Germinal center (tissue), 1 donor: ENCODE measurements at places on chromosomes 4 and X.

DNA sequence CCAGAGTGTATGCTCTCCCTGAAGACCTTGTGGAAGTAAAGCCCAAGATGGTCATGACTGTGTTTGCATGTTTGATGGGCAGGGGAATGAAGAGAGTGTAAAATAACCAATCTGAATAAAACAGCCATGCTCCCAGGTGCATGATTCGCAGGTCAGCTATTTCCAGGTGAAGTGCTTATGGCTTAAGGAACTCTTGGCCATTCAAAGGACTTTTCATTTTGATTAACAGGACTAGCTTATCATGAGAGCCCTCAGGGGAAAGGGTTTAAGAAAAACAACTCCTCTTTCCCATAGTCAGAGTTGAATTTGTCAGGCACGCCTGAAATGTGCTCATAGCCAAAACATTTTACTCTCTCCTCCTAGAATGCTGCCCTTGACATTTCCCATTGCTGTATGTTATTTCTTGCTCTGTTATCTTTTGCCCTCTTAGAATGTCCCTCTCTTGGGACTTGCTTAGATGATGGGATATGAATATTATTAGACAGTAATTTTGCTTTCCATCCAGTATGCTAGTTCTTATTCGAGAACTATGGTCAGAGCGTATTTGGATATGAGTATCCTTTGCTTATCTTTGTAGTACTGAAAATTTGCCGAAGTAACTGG is 88.6 kb downstream of the PLS3 start:
- no peak for DNase-seq

DNA sequence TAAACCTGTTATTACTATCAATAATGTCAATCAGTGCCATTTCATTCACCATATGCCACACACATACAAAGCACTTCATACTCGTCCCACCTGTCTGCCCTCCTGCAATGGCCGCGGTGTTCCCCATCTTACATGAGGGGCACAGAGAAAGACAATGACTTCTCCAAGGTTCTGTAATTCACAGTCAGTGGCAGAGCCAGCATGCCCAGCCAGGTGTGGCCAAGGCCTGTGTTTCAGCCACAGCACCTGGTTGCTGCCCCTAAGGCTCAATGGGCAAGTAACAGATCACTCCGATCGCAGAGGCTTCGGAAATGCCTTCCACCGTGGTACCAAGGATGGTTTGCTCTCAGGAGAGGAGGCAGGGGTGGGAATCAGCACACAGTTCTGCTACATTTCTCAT is 10.9 kb downstream of the AFAP1 start:
- no peak for DNase-seq

DNA sequence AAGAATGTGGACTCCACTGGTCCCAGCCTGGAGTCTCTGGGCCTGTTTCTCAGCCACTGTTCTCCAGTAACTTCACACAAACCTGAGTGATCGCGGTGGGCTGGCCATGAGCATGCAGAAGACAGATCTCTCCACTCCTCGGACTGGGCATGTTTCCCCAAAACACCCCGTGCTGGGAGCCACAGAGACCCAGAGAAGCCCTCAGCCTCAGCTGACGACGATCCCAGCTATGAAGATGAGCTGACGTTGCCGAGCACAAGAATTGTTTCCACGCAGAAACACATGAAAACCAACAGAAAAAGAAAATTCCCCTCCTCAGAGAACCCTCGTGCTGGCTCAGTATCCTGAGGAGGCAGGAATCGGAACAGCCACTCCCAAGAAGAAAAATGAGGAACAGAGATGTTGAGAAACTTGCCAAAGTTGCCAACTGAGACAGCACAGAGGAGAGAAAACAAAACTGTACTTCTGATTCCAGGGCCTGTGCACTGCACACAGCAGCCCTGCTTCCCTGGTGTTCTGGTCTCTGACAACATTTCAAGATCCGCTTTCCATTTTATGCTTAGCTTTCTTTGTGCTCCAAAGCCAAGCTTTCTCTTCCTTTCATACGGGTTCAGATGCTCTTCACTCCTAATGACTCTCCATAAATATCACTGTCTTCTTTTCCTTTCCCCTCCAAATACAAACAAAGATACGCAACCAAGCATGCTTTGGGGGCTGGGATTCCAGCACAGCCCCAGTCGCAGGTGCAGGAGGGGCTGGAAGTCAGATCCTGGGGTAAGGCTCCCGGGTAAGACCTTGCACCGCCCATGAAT is 81.4 kb downstream of the IRF2 start:
- DNase-seq, result no peak

DNA sequence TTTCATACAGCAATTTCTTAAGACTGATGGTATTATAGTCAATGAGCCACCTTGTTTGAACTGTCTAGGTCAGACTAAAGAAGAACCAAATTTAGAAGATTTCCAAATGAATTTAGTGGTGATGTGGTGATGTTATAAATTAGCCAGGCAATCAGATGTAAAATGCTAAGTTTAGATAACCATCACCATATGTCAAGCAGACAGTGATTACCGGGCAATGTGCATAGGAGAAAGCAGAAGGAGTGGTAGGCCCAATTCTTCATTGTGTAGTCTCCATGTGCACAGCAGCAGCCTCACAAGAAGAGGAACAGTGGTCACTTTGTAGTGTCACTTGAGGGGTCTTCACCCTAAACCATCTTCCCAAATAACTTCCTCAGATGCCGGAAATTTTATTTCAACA is 198.8 kb downstream of the ANTXR2 start:
- DNase-seq, result no peak

GRCh38 chr4:142549726-142550463 is 296.2 kb downstream of the INPP4B start:
- DNase-seq, result no peak

GRCh38 chrX:96722781-96723180 is 38.1 kb downstream of the DIAPH2 start:
- DNase-seq, result no peak
